CD14-positive monocyte (primary cell): ENCODE measurements at places on chromosomes 2 and 18.

- DNase-seq: no peak
These were observed 10.8 kb downstream of the TSHZ1 start for GRCh38 chr18:75221397-75221796.

DNA sequence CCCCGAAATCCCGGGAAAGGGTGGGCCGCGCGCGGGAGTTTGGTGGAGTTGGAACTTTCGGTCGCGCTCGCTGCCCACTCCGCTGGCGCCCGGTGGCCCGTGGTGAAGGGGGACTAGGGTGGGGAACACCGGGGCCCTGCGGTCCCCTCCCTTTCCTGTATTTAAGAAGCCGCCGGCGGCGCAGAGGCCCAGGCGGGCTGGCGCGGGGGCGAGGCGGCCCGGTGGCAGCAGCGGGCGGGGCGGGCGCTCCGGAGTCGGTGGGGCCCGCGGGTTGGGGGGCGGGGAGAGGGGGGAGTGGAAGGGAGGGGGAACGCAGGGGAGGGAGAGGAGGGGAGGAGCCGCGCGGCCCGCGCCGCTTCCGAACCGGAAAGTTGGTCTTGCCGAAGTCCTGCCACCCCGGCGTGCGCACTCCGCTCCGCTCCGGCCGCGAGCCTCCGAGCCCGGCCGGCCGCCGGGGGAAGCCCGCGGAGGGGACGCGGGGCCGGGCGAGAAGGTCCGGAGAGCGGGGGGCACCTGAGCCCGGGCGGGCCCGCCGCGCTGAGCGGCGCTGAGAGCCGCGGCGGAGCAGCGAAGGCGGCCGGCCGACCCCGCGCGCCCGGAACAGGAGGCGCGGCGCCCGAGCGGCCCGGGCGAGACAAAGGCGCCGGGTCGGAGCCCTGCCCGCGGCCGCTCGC is 425 bp upstream of the SALL3 start:
- no peak for DNase-seq

DNA sequence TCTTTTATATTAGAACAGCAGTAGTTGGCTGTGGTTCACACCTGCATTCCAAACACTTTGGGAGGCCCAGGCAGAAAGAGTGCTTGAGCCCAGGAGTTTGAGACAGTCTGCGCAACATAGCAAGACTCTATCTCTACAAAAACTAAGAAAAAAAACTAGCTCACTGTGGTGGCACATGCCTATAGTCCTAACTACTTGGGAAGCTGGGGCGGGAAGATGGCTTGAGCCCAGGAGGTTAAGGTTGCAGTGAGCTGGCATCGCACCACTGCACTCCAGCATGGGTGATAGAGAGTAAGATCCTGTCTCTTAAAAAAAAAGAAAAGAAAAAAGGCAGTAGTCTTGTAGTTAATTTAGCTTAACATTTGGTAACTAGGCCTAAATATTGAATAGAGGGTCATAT is 136.6 kb downstream of the AGPS start:
- DNase-seq: no peak

GRCh38 chr2:229765721-229766120 is 51.4 kb upstream of the DNER start:
- DNase-seq: no peak

- no peak for DNase-seq
These were observed 538.9 kb upstream of the REG3G start for GRCh38 chr2:78486565-78486964.

DNA sequence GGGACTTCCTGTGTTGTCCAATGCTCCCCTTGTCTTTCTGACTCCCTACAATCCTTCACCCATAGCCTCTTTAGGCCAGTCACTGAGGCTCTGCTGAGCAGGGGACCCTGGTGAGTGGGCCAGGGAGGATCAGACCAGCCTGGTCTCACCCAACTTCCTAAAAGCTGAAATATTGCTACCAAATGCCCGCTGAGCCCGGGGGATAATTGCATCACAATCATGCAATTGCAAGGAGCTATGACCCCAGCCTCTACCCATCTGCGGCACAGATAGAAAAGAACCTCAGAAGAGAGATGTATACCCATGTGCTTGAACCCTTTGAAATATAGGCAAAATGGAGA is 3.7 kb upstream of the SP100 start:
- DNase-seq: peak; percentile 81

GRCh38 chr2:70748002-70748784 is 19.8 kb downstream of the ADD2 start:
- DNase-seq: no peak
